Activated CD4-positive, CD25-positive, alpha-beta regulatory T cell (primary cell): ENCODE measurements at places on chromosomes 7 and 10.

DNA sequence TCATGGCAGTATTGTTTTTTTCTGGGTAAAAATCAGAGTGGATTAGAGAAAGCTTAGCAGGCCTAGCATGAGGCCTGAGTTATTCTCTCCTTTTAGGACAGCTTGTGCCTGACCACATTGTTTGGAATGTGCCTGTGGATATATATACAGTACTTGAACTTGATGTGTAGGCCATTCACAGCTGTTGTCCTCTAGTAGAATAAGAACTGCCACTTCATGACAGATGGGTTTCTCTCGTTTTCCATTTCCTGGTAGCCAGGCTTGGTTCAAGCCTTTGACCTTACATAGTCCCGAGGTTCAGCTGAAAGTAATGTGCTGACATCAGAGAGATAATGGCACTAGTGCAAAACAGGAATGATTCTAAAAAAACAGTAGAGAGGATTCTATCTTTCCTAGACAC lies 473.9 kb downstream of the AUTS2 start:
- DNase-seq, result no peak

- DNase-seq, result no peak
These were observed 61.2 kb upstream of the ABLIM1 start for GRCh38 chr10:114719311-114719710.

- DNase-seq, result no peak
These were observed 133.1 kb upstream of the AGK start for GRCh38 chr7:141418066-141418465.

DNA sequence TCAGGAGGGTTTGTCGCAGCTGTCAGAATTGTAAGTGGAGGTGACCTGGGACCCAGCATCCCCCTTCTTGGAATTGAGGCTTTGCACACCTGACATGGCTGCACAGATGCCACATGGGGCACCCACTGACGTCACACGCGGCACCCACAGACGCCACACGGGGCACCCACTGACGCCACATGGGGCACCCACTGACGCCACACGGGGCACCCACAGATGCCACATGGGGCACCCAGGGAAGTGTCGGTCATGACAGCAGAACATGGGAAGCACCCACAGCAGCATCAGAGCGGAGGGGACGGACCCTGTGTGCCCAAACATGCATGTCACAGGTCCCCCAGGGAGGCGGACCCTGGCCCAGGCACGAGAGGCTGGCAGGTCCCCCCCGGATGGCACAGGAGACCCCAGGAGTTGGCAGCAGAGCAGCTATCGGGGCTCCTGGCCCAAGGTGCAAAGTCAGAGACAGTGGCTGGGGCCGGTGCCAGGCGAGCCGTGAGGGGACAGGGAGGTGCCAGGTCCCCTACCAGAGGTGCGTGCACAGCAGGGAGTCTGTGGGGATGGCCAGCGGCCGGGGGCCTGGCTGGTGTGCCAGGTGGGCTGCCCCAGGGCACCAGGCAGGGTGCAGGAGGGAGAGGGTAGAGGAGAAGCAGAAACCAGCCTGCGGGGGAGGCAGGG lies 21.1 kb downstream of the KNDC1 start:
- DNase-seq, result no peak

- no peak for DNase-seq
These were observed 75.6 kb downstream of the PTPRN2 start for GRCh38 chr7:158512042-158512441.

DNA sequence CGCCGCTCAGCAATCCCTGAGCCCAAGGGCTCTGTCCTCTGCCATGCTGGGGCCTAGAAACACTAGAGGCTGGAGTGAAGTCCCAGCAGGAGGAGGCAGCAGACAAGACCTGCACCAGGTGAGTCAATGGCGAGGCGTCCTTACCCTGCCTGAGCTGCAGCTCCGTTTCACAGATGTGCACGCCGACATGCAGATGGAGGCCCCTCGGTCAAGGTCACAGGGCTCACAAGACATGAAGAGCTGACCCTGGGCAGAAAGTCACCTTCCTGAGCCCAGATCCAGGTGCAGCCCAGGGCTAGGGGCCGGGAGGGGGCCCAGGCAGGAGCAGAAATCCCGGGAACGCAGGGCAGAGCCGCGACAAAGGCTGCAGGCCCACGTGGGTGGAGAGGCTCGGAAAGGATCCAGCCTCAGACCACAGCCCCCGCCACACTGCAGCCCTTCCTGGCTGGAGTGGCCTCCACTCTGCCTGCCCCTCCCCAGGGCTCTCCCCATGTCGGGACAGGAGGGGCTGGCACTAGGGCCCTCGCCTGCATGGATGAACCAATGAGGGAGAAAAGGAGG lies 23.8 kb downstream of the PDGFA start:
- DNase-seq, result no peak

DNA sequence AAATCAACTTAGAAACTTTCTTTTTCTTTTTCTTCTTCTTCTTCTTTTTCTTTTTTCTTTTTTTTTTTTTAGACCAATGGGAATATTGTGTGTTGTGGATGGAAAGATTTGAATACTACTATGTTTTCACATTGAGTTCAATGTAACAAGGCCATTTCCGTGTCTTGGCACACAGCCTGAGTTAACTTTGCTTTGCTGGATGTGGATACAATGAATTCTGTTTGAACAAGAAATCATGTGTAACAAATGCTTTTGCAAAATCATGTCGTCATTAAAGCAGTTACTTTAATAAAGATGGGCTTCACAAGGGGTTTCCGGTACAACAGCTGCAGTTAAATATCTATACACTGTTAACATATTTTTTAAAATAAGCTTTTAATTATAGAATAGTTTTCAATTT lies 13.5 kb upstream of the ENTPD1 start:
- DNase-seq, result no peak

- DNase-seq, result no peak
These were observed 88.5 kb downstream of the PPP1R17 start for GRCh38 chr7:31775556-31775955.

DNA sequence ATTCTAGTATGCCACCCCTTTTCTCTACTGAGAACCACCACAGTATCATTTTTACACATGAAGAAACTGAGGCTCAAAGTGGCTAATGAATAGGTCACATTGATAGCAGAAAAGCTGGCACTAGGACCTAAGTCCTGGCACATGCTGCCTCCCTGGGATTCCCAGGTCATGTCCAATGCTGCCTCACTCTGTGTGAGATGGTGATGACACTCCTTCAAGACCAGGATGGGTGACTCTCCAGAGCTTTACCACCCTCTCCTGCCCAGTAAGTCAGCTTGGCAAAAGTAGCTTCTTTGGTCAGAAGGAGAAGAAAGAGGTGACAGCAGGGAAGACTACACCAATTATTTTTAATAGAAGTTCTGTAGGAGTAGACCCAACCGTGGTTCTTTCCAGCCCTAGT lies 13.3 kb upstream of the AKR1B10 start:
- DNase-seq, result no peak

DNA sequence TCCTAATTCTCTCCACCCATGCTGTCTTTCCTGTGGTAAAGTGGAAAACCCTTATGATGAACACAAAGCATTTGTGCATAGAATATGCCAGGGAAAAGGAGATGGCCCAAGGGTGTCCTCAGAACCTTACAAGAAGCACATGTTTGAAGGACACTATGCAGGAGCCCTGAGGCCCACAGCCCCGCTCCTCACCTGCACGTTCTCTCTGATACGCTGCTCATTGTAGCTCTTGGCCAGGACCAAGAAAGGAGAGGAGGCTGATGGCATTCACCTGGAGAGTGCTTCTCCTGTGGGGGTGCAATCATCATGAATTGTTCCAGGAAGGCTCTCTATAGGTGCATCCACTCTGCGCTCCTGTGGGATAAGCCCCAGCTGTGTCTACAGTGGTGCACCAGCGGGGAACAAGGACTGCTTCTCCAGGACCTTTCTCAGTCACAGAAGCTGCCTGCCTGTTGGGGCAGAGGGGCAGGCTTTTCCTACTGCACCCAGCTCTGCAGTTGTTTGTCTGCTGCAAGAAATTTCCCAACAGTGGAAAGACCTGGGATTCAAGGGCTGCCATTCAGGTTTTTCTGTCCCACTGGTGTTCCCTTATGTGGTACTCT lies 19.9 kb downstream of the AKR1C2 start:
- DNase-seq, result no peak

GRCh38 chr10:80760914-80761371 lies 223.2 kb downstream of the SH2D4B start:
- no peak for DNase-seq

- no peak for DNase-seq
These were observed 246.2 kb downstream of the ETV1 start for GRCh38 chr7:13743226-13743625.

- DNase-seq, result no peak
These were observed 229.9 kb downstream of the RPS24 start for GRCh38 chr10:78263521-78263988.

- DNase-seq, result no peak
These were observed 170.2 kb downstream of the SKAP2 start for GRCh38 chr7:26694141-26694540.

DNA sequence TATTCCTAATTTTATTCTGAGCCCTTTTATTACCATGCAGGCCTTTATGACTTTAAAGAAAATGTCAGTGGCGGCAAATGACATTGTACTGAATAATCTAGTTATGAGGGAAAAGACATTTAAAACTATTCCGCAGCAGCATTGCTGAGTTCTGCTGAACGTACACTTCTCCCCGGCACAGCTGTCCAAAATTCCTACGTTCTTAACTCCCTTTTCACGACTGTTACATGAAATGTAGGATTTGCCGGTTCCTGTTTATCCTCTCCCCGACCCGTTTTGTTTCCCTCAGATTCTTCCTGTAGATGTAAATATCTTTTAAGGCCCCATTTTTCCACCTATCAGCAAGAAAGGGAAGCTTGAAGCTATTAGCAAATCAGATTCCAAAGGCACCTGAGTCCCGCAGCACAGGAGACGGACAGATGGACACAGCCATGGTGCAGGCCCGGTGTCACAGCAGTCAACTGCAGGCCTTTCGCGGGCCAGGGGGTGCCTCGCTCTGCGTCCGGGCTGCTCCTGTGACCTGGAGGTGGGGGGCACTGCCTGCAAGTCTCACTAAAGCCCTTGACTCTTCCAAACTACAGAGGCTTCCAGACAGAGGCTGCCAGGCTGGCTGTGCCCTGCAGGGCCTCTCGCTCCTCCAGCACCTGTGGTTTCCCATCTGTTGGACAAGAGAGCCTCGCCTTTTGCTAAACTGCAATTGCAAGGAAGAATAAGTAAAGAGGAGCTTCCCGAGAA lies 485.0 kb upstream of the MGMT start:
- DNase-seq, result no peak

GRCh38 chr10:44386546-44387052 lies 1.7 kb upstream of the CXCL12 start:
- no peak for DNase-seq

DNA sequence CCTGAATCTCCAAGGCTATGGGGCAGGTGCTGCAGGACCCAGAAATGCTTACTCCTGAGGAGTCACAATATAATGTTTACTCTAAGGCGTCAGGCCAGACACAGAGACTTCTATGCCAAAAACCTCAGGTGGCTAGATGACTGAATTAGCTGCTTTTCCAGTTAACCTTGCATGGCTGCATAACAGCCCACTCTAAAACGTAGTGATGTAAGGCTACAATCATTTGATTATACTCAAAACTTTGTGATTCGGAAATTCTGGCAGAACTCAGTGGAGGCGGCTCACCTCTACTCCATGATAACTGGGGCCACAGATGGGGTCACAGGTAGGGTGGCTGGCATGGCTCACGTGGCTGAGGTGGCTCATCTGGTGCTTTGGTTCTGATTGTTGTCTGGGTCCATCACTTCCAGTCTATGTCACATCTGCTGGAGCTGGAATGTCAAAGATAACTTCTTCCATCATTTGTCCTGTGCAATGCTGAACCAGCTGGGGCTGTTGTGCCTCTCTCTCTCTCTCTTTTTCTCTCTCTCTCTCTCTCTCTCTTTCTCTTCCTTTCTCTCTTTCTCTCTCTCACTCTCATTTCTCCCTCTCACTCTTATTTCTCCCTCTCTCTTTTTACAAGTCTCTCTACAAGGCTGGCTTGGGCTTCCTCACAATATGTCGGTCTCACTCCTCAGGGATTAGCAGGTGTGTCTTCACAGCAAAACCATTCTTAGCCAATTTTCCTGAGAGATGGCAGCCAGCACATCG lies 11.8 kb downstream of the TMEM72 start:
- no peak for DNase-seq

DNA sequence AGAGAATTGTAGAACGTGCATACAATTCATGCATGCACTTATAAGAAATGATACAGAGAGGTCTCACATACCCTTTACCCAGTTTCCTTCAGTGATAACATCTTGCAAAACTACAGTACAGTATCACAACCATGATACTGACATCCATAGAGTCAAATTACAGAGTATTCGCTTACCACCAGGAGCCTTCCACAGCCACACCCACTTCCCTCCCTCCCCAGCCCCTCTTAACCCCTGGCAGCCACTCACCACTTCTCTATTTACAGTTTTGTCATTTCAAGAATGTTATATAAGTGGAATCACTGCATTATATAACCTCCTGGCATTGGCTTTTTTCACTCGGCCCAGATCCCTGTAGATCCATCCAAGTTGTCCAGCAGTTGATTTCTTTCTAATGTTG lies 143.8 kb downstream of the ZNF248 start:
- DNase-seq, result no peak

- no peak for DNase-seq
These were observed 772.2 kb upstream of the C7orf33 start for GRCh38 chr7:147818317-147818716.

- DNase-seq, result no peak
These were observed 203.2 kb upstream of the SHH start for GRCh38 chr7:156015237-156016020.

DNA sequence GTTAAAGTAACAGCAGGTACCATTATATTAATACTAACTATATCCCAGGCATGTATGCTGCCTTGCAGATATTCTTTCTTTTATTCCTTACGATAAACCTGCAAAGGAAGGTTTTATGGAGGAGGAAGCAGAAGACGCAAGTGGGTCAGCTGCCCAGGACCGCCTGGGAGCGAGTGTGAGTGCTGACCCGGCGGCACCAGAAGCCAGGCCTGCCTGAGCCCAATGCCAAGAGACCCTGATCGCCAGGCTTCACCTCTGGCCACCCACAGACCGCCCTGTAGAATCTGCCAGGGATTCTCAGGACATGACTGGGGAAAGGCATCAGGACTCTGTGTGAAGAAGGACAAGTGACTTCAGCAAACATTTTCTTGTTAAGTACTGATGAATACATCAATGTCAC lies 26.3 kb downstream of the PITRM1 start:
- no peak for DNase-seq

DNA sequence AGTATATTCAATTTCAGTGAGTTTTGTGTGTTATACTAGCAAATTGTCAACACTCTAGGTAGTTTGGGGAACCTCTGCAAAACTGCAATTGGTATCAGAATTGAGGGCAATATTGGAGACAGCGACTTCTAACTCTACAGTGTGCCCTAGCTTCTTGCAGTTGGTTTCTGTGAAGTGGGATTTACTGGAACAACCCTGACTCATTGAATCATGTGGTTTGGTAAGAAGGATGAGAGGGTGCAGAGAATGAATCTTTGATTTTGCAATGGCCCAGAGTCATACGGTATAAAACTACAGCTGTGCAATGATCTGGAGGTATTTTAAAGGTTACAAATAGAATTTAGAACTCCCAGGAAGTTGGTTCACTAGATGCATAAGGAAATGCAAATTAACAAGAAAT lies 129.1 kb upstream of the PPP1R3A start:
- no peak for DNase-seq

DNA sequence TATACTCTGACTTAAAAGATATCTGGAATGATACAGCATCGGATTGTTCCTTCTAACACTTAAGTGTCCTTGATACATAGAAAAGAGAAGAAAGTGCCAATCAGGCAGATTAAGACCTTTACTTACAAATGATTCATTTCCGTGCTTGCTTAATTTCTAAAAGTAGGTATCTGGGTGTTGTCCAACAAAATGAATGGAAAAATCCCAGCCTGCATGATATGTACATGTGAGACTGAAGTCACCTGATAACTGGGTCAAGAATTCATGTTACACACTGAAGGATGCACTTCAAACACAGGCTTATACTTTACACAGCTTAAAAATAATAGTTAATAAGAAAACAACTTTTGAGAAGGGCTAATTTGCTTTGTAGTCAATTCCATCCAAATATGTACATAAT lies 25.2 kb upstream of the PLXDC2 start:
- no peak for DNase-seq
